Right renal pelvis (tissue), 4 donors: ENCODE measurements at places on chromosomes 3 and 15.
A peak's percentile ranks its signal among the peaks of the same experiment; 100 is the strongest.

DNA sequence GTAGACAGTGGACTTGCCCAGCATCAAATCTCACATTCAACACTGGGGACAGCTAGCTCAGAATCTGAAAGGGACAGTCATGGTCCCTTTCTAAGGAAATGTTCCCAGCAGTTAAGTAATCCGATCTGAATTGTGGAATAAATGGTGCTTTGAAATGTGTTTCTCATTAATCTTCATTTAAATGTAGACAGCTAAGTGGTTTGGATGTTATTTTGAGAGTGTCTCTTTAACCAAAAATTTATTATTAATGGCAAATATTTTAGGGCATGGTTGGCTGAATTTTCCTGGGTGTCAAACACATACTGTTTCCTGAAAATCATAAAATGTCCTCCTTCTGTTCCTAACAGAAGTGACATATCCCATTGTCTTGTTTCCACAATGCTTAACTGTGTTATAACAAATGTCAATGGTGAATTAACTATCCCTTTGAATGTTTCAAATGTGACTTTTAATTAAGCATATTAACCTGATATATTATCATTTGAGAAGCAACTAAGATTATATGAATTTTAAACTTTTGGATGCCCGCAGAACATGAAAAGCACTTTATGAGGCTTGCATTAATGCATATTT is 210.8 kb downstream of the CHST2 start:
- no peak for DNase-seq

GRCh38 chr3:93924491-93924890 is 49.2 kb downstream of the PROS1 start:
- DNase-seq, result no peak

GRCh38 chr3:40718681-40719080 is 193.9 kb downstream of the ZNF621 start:
- DNase-seq, result no peak

GRCh38 chr3:8610951-8611350 is 33.6 kb downstream of the SSUH2 start:
- no peak for DNase-seq

- no peak for DNase-seq
Observed at GRCh38 chr3:28243424-28244106, 2.1 kb downstream of the CMC1 start.

DNA sequence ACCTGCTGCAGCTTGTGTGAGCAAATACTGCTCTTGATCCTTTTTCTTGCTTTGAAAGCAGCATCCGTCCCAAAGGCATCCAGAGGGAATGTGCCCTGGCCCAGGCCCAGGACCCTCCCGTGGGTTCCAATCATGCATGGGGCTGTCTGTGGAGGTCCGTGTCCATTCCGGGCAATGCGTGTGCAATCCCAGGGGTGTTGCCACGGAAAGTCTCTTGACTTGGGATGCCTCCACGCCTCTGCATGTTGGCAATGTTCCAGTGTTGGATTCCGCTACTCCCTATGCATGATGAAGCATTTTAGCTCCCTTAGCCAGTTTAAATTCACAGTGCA is 105.7 kb downstream of the SNRPN start:
- DNase-seq, result no peak

DNA sequence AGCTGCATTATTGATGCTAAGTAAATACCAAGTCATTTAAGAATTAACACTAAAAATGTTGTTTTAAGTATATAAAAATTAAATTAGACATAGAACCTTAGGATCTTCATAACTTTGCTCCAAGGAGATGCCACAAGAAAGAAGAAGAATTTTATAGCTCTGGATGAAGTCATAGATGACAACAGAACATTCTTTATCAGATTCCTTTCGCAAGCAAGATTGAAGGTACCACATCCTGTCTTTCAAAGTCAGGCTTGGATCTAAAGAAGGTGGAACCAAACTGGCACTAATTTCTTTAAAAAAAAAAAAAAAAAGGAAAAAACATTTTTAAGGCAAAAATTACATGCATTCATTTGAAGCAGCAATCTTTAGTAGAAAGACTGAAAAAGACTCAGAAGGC is 62.5 kb downstream of the POLQ start:
- DNase-seq, result no peak

- no peak for DNase-seq
Observed at GRCh38 chr3:19559724-19560442, 374.1 kb downstream of the EFHB start.

DNA sequence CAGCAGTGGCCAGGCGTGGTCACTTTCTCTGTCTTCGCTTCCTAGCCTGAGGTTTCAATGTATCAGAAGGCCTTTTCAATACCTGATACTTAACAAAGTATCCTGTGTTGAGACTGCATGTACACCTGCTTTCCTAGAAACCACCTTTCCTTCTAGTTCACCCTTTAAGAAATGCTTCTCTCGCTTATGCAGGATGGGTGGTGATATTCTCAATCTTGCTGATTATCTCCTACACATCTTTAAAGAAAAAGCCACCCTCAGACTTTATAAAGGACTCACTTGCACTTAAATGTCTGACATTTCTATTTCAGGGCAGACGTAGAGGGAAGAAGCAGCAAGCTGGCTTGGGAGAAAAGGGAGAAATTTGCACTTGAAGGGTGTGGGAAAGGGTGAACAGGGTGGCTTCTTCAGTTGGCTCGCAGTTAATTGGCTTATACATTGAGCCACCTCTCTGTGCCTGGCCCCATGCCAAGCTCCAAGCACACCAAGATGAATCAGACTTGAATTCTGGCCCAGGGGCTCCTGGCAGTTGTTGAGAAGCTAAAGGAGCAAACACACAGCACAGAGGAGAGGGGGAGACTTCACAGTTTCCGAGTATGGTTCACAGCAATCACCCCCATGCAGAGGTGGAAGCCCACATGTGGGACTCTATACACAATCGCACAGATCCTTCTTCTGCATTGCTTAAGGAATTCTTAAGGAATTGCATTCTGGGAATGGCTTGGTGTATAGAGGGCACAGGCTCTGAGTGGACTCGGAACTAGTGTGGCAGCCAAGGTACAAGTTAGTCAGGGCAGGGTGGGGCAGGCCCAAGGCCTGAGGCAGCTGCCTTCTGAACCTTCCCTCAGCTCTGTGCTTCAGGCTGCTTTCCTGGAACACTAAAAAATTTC is 1.3 kb downstream of the ARL6IP5 start:
- peak; percentile 25 for DNase-seq

GRCh38 chr3:66303491-66303901 is 82.7 kb downstream of the SLC25A26 start:
- DNase-seq, result no peak

- no peak for DNase-seq
Observed at GRCh38 chr3:186825294-186825821, 17.2 kb upstream of the ADIPOQ start.

DNA sequence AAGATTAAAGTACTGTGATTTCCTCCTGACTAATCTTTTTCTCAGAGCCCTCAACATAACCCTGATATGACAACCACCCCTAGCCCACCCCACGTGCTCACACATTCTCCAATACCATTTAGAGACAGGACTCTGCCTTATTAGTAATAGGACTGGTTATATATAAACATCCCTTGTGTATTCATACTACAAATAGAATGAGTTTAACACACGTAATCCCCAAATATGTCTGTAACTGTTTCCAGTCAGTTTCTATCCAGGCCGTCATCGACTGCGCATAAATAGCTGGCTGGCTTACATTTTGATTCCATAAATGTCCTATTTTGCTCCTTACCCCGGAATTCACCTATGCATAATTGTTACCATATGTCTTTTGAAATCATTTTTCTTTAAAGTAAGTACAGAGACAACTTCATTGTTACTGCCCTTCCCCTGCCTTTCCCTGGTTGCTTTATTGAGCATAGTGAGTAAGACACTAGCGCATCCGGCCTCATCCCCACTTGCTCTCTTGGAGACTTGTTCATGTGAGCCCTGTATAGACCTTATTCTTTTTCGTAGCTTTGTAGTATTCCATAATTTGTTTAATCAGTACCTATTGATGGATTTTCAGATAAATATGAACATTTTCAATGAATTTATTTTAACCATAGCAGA is 3.5 kb upstream of the P2RY14 start:
- no peak for DNase-seq

DNA sequence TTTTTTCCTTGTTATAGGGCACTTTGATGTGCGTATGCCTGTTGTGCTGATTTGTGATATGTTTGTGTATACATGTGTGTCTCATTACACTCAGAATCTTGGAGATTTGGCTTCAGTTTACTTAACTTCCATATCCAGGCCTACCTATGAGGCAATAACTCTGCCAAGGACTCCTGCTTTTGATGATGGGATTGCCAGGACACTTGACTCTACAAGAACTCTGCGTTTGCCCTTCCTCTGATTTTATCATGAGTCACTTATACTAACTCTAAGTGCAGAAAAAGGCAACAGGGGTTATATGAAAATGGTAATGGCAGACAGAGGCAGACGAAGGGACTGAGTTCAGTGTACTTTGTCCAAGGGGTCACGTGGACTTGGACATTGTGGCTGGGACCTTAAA is 33.6 kb downstream of the MCTP2 start:
- DNase-seq, result no peak
